H54 (cell line): ENCODE measurements at places on chromosomes 4 and X.
A peak's percentile ranks its signal among the peaks of the same experiment; 100 is the strongest.

DNA sequence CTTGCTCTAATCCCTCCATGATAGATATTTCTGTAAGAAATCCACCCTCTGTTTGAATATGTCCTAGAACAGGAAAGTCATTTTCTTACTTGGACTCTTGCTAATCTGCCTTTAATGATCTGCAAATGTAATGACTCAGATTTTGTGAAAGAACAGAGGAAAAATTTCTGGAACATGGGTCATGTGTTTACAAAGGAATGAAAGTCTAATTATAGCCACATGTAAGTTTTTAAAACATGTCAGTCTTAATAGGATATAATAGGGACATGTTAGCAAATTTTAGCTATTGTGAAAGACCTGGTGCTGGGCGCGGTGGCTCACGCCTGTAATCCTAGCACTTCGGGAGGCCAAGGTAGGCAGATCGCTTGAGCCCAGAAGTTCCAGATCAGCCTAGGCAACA, 47.6 kb downstream of the GRK4 start:
- no peak for DNase-seq

GRCh38 chr4:138773321-138773720, 242.3 kb upstream of the NOCT start:
- no peak for DNase-seq

- no peak for DNase-seq
These were observed 139.7 kb upstream of the MAMLD1 start for GRCh38 chrX:150223176-150224015.

GRCh38 chr4:127261476-127261875, 371.3 kb upstream of the INTU start:
- no peak for DNase-seq

DNA sequence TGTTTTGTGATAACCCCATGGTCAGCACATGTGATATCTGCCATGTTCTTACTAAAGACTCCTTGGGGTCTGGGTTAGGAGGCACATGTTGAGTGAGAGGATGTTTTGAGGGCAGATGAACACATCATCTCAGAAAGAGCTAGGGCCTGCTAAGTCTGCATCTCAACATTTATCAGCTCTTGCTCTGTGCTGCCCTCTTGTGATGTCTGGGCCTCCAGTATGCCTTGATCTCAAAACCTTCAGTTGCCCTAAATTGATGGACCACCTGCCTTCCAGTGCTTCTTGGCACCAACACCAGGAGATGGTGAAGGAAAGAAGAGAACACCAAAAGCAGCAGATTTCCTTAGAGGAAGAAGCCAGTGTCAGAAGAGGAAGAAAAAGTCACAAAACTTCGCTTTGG, 22.5 kb downstream of the MID1 start:
- no peak for DNase-seq

DNA sequence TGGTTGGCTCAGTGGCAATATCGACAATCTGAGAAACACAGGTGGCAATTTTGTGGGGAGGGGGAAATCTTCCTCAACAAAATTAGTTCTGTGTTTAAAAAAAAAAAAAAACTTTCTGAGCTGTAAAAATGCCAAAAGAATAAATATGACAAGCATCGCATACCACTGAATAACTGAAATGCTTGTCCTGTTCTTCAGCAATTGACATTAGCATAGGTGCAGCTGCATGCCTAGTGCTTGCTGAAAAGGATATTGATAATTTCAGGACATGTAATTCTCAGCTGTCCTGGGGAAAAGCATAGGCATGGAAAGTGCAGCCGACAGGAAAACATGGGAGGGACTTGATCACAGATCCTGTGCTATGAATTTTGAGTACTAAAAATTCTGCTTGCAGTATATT, 147.2 kb downstream of the SOWAHB start:
- no peak for DNase-seq

DNA sequence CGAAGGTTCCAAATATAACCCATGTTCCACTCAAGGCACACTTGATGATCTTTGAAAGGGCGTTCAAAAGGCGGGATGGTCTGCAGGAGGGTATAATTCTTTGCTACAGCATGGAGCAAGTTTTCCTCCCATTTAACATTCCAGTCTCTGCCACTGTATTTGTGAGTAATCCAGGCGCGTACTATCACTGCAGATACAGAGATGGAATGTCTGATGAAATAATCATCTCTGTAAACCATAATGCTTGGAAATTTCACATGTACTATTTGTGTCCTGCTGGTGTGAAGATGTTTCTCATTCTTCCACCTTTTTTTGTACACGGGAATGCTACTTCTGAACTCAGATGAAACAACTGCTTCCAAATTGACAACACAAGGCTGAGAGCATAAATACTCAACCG, 15.5 kb downstream of the SEL1L3 start:
- DNase-seq, result no peak

DNA sequence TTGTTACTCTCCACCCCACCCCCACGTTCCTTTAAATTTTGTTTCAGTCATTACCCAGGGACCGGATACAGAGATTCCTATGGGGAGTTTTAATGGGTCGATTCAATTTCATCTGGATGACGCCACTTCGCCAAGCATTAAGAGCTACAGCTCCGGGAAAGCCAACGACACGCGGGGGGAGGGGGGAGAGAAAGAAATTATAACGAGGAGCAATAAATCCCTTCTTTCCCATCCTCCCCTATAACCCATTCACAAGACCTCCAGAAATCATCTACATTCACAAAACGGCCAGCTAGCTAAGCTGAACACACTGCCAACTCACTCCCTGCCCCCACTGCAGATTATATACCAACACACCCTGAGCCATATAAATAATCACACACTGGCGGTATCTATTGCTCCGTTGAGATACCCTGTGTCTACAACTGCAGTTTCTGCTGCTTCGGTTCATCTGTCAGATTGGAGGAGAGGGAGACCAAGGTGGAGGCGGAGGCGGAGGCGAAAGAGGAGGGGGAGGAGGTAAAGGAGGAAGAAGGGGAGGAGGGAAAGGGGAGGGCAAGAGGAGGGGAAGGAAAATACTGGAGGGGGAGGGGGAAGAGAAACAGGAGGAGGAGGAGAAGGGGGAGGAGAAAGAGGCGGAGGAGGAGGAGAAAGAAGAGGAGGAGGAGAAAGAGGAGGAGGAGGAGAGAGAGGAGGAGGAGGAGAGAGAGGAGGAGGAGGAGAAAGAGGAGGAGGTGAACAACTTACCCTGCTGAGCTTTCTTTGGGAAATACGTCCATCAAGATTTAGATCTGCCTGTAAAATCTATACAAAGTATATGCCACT, 113.9 kb upstream of the VAMP7 start:
- peak; percentile 25 for DNase-seq

GRCh38 chr4:7860600-7861163, 79.0 kb downstream of the AFAP1 start:
- no peak for DNase-seq

GRCh38 chr4:118680808-118681207, 4.4 kb upstream of the METTL14 start:
- DNase-seq, result no peak

DNA sequence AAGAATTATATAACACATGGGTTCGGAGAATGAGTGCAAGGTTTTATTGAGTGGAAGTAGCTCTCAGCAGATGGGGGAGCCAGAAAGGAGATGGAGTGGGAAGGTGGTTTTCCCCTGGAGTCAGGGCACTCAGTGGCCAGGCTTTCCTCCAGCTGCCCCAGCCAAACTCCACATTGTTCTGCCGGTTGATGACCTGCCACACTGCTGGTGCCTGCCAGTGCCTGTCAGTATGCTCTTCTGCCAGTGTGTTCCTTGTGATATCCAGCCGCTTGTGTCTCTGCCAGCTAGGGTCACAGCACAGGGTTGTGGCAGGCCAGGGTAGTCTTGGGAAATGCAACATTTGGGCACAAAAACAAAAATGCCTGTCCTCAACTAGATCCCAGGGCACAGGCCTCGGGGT, 604.8 kb upstream of the TECRL start:
- no peak for DNase-seq

- no peak for DNase-seq
These were observed 78.6 kb downstream of the PALLD start for GRCh38 chr4:168575473-168575872.

DNA sequence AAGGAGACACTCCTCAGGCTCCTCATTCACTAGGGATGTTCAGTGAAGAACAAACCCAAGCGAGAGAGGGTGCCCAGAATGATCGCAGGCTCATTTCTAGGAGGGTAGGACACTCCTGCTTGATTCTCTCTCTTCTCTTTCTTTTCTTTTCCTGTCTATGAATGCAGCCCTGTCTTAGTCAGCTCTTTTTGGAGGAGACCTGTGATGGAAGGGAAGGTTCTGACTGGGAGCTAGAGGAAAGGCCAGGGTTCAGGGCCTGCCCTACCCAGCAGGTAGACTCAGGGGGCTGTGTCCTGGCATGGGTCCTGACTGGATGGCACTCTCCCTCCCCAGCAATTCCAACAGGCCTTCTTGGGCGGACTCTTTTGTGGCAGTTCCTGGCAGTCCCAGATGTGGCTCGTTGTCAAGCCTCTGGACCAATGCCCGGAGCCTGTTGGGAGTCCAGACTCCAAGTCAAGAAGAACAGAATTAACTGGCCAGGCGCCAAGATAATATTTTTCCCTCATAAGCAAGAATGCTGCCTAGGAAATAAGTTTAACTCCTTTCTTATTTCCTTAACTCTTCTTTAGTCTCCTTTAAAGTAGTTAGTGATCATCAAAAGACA, 139.4 kb upstream of the SCML1 start:
- DNase-seq, result no peak
